ENCODE measurements at places on chromosomes 6 and 20. TPM values are rescaled to one million over a fixed set of nuclear protein-coding genes. Genes with fewer than 3 reads are reported as not detected.

DNA sequence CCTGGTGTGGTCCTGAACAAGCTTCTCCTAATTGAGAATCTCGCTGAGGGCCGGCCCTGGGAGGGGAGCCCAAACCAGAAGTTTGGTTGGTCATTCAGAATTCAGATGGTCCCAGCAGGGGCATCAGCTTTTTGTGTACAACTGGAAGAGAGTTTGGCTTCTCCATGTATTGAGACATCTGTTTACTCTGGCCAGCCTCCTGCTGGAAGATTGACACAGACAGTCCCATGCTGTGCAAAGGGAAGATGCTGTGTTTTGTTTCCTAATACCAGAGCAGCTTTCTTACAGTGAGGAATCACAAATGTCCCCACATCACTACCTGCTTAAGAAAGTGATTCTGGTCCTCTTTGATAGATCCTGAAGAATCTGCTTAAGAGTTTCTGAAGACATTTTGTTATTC, 97.8 kb downstream of the PLEKHG1 start:
- H3K4me1 ChIP-seq = peaks cover 36% of the 10 kb centered on the region
- H3K4me3 ChIP-seq = no peak overlapping the region
- no peaks in the 10 kb centered on the region for H3K36me3 ChIP-seq
- no peak overlapping the region for H3K27ac ChIP-seq

GRCh38 chr6:15691250-15691869, 28.5 kb upstream of the DTNBP1 start:
- H3K27me3 ChIP-seq = no peaks in the 10 kb centered on the region
- H3K27ac ChIP-seq = no peak overlapping the region
- H3K36me3 ChIP-seq = no peaks in the 10 kb centered on the region
- peak overlapping the region; percentile 27 for H3K4me3 ChIP-seq
- H3K4me1 ChIP-seq = no peaks in the 10 kb centered on the region

GRCh38 chr6:130679684-130680083, 147.5 kb upstream of the SMLR1 start:
- H3K4me3 ChIP-seq = no peak overlapping the region
- H3K27ac ChIP-seq = no peak overlapping the region
- no peak for DNase-seq

DNA sequence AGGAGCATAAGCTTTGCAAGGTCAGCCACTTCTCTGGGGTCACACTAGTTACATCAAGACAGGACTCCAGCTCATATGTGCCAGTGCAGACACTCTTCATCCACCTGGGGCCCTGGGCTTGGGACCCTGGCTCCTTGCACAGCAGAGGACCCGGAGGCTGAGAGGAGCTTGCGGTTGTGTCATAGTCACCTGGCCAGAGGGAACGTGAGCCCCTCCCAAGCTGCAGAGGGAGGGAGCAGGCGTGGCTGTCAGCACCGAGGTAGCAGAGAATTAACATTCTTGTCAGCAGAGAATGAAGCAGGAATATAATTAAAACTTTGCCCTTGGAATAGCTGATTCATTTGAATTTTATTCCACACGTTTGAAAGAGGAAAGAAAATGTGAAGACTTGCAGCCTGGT, 36.8 kb downstream of the BCAS4 start:
- no peaks in the 10 kb centered on the region for H3K27me3 ChIP-seq
- H3K36me3 ChIP-seq = peaks cover 3% of the 10 kb centered on the region
- no peak overlapping the region for H3K27ac ChIP-seq
- no peak for DNase-seq
- no peaks in the 10 kb centered on the region for H3K4me1 ChIP-seq
- no peak overlapping the region for H3K4me3 ChIP-seq

The PPP1R14C gene
- total RNA-seq = 4.6 TPM

- DNase-seq = no peak
- no peaks in the 10 kb centered on the region for H3K36me3 ChIP-seq
- H3K4me1 ChIP-seq = peaks cover 33% of the 10 kb centered on the region
- no peak overlapping the region for H3K27ac ChIP-seq
Observed at GRCh38 chr20:24753130-24753529, 195.9 kb upstream of the CST7 start.

The GJA1 gene
- 120 TPM for total RNA-seq

DNA sequence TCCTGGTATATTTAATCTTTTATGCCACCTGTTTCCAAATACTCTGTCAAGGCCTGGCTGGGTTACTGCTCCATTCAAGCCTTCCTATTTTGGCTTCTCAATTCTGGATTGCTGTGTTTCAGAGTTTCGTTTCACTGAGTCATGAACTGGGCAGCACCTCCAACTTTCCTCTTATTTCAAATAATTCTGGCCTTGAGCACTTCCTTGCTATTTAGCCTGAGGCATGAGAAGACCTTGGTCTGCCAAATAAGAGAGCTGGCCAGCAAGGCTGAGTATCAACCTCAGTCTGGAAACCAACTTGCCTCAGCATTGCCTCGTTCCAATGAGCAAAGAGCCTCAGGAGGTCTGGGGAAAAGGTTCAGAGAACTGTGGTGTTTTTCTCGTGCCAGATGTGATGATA, 66.6 kb downstream of the TNFAIP3 start:
- H3K27ac ChIP-seq = no peak overlapping the region
- no peaks in the 10 kb centered on the region for H3K4me1 ChIP-seq
- no peak for DNase-seq
- H3K4me3 ChIP-seq = no peak overlapping the region

DNA sequence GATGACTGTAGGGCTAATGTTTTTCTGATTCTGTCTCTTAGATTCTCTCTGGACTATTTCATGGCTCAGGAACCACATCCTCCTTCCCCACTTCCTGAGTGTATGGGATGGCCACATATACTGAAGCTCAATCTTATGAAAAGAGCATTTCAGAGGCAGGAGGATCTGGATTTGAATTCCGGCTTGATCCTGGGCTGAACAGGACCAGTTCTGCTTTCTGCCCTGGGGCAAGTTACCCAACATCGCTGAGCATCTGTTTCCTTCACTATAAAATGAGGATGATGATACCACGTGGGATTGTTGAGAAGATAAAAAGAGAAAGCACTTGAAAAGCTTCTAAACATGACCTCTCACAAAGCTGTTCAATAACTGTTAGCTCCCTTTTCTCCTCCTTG, 168.4 kb upstream of the TNFAIP3 start:
- H3K36me3 ChIP-seq = no peaks in the 10 kb centered on the region
- no peaks in the 10 kb centered on the region for H3K4me1 ChIP-seq
- DNase-seq = no peak
- H3K27ac ChIP-seq = no peak overlapping the region
- no peak overlapping the region for H3K4me3 ChIP-seq

The TGM3 gene
- not detected for total RNA-seq

DNA sequence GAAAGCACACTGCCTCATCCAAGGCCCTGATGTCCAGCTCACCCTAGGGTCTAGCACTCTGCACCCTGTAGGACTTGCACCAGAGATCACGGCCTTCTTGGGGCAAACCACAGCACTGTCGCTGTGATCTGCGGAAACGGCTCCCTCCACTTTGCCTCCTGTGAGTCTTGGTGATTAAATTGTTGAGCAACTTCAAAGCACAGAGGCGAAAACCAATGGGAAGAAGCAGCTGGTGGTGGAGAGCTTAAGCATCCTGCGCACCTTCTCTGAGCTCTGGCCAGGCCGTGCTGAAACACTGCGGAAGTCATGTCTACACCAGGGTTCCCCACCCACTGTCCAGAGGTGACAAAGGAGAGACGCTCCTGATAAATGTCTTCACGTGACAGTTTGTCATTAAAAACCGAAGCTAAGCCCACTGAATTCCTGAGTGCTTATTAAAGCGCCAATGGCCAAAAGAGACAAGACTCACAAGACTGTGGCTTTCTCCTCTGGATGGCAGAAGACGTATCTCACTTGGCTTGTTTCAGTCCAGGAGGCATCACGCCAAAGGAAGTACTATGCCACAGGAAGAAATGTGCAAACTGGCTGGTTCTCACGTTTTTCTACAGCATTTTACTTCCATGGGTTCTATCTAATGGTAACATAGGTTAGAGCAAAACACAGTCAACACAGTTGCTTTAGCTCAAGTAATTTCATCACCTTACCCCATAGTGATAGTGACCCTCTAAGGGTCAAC, 3.1 kb downstream of the RAMACL start:
- H3K27ac ChIP-seq = no peak overlapping the region

DNA sequence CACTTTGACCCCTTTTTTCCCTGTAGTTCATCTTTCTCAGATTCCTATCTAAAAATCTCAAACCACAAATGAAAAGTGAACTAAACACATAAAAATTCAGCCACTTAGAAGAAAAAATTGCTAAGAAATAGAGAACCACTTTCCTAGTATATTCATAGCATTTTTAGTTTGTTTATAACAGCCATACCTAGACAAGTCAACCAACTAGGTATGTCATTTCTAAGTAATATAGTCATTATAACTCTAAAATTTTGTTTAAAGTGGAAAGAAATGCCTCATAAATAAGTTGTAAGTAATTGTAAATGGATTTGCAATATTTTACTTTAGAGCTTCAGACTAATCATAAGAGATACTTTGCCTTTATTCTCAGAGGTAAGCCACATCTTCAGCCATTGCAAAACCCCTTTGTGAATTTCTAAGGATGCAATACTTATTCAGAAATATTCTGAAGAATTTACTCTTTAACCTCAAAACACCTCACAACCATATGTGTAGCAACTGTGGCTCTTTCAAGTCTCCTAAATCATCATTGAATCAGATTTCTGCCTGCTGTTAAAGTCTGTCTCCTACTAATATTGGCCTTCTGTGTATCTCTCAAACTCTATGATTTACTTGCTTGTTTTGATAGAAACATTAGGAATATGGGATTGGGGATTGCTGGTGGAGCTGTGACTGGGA, 6.9 kb upstream of the SUMO4 start:
- H3K4me3 ChIP-seq = no peak overlapping the region
- no peaks in the 10 kb centered on the region for H3K27me3 ChIP-seq
- no peaks in the 10 kb centered on the region for H3K4me1 ChIP-seq
- H3K36me3 ChIP-seq = peaks cover 13% of the 10 kb centered on the region
- DNase-seq = no peak

- DNase-seq = peak; percentile 51
- H3K27ac ChIP-seq = peak overlapping the region; percentile 59
- peak overlapping the region; percentile 70 for H3K4me3 ChIP-seq
- H3K4me1 ChIP-seq = peaks cover 10% of the 10 kb centered on the region
- H3K36me3 ChIP-seq = peaks cover 17% of the 10 kb centered on the region
Observed at GRCh38 chr20:62860924-62861691, 514 bp downstream of the TCFL5 start.

The RAB44 gene
- total RNA-seq = 0.07 TPM

DNA sequence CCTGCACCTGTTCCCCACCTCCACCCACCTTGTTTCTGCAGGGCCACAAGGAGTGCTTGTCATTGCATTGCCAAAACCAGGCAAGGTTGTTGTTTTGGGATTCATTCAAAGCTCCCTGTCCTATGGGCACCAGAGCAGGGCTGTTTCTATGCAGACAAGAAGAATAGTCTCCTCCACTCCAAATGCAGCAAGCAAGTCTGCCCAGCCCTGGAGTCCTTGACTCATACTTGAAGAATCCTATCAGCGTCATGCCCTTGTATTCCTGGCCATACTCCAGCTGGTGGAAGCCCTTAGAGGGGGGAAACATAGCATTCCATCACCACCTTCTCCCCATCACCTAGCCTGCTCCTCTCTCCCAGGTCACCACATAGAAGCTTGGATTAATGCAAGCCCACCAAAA, 145.3 kb upstream of the ECI2 start:
- peaks cover 8% of the 10 kb centered on the region for H3K27me3 ChIP-seq
- H3K4me1 ChIP-seq = no peaks in the 10 kb centered on the region
- no peak overlapping the region for H3K4me3 ChIP-seq
- no peaks in the 10 kb centered on the region for H3K36me3 ChIP-seq
- peak; percentile 26 for DNase-seq
- H3K27ac ChIP-seq = no peak overlapping the region

The ZNF165 gene
- total RNA-seq = 0.58 TPM

The GNRH2 gene
- 1.5 TPM for total RNA-seq

DNA sequence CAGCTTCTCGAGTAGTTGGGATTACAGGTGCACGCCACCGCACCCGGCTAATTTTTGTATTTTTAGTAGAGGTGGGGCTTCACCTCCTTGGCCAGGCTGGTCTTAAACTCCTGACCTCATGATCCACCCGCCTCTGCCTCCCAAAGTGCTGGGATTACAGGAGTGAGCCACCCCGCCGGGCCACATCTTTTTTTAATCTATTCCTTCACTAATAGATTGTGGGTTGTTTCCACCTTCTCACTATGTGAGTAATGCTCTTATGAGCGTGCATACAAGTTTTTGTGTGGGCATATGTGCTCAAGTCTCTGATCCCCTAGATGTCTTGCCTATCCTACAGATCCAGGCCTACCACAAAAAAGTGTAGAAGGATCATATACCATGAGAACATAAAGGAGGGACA, 30.7 kb downstream of the CARMIL1 start:
- DNase-seq = no peak
- H3K36me3 ChIP-seq = no peaks in the 10 kb centered on the region
- peaks cover 34% of the 10 kb centered on the region for H3K4me1 ChIP-seq
- H3K27me3 ChIP-seq = no peaks in the 10 kb centered on the region

GRCh38 chr20:36479938-36480337, 61.4 kb upstream of the MYL9 start:
- H3K27me3 ChIP-seq = no peaks in the 10 kb centered on the region
- DNase-seq = no peak
- no peaks in the 10 kb centered on the region for H3K36me3 ChIP-seq
- no peak overlapping the region for H3K4me3 ChIP-seq
- H3K27ac ChIP-seq = no peak overlapping the region
- H3K4me1 ChIP-seq = no peaks in the 10 kb centered on the region

DNA sequence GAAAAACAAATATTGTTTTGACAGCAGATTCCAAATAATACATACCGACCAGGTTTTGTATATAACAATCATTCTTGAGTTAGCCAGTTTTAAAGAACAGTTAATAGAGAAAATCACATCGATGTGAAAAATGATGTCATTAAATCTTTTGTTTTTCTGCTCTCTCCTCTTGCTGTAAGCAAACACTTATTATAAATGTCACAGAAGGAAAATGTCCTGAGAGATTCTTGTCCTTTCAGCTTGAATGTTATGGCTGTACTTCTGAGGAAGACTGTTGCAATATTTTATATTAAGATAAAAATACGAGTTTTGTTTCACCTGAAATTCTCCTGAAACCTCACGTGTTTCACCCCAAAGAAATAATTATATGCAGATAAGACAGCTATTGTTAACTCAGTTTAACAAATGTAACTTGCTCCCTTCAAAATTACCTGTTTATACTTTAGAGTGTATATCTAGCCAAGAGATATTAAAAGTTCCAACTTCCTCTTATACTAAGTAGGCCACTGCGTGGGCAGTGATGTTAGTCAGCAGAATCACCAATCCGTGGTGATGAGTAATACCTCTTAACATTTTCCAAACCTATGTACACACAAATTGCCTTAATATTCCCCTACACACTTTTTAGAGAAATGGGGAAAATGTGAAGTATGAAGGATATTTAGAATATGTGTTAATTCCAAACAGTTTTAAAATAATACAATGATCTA, 1111.4 kb upstream of the CITED2 start:
- H3K4me3 ChIP-seq = no peak overlapping the region
- H3K4me1 ChIP-seq = no peaks in the 10 kb centered on the region
- H3K27me3 ChIP-seq = no peaks in the 10 kb centered on the region
- DNase-seq = peak; percentile 46

GRCh38 chr6:89944181-89944755, 50.0 kb downstream of the GJA10 start:
- no peak overlapping the region for H3K27ac ChIP-seq
- H3K4me3 ChIP-seq = no peak overlapping the region
- peaks cover 5% of the 10 kb centered on the region for H3K27me3 ChIP-seq
- H3K4me1 ChIP-seq = no peaks in the 10 kb centered on the region

Measured in A673 (cell line).